ENCODE measurements at places on chromosomes 2 and 18.
A peak's percentile ranks its signal among the peaks of the same experiment; 100 is the strongest.

DNA sequence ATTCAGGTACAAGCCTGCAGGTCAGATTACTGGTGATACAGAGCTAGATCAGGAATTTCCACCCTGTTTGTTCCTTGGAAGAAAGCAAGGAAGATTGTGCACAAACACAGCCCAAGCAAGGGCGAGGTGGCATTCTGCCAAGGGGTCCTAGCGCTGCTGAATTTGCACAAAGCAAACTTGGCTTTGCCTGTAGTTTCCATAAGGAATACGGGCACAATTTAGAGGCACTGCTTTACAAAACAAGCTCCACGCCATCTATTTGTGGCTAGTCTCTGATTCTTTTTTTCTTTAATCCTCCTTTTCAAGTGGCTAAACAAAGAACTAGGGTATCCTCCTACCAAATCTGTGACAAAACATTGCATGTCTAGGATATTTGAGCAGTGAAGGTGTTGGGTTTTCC is 195.5 kb upstream of the ACVR2A start:
- DNase-seq = no peak

- DNase-seq = no peak
Measured at GRCh38 chr2:205032093-205032551, 486.8 kb downstream of the PARD3B start.

DNA sequence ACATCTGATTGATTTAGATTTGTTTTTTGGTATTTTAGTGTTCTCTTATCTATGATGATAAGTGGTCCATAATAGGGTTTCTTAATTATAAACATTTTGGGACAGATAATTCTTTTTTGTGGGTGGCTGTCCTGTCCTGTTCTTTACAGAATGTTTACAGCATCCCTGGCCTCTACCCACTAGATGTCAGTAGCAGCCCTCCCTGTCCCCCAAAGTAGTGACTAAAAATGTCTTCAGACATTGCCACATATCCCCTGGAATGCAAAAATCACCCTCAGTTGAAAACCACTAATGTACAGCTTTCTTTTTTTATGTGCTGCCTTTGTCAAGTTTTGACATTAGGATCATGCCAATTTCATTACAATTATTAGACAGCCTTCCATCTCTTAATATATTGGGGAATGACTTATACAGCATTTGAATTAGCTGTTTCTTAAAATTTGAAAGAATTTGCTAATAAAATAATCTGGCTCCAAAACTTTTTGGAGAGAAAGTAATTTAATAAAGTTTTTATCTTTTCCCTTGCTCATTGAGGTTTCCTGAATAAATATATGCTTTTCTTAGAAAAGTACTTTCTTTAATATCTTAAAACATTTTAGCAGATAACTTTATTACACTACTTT is 19.5 kb downstream of the WIPF1 start:
- peak; percentile 7 for DNase-seq

GRCh38 chr2:176174382-176174823 is 14.1 kb upstream of the HOXD1 start:
- no peak for DNase-seq

GRCh38 chr2:153601812-153602211 is 123.2 kb upstream of the RPRM start:
- no peak for DNase-seq

- DNase-seq = no peak
Measured at GRCh38 chr2:162677476-162677875, 161.1 kb downstream of the KCNH7 start.

- DNase-seq = no peak
Measured at GRCh38 chr2:236574424-236575145, 5.0 kb downstream of the ACKR3 start.

DNA sequence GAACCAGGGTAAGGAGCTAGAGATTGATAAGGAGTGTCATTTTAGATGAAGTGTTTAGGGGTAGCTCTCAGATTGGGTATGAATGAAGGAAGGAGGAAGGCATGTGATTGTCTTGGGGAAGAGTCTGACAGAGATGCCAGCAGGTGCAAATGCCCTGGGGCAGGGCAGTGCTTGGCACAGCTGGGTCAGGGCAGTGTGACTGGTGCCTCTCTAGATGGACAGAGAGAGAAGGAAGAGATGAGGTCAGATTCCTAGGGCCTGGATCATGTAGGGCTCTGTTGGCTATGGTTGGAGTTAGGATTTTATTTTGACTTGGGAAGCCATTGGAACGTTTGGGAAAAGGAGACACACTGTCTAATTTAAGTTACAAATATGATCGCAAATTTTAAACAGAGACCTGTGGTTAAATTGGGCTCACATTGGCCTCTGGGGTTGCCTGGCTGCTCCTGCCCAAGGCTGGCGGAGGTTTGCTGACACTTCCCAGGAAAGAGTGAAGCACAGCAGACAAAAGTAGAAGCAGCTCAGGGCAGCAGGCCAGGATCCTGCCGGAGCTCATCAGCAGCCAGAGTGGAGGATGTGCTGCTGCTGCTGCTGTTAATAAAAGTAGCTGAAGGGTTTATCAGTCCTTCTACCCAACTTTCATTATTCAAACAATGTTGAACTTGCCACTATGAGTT is 32.7 kb upstream of the FHL2 start:
- DNase-seq = no peak

GRCh38 chr2:54977149-54977548 is 73.1 kb downstream of the RTN4 start:
- DNase-seq = no peak

DNA sequence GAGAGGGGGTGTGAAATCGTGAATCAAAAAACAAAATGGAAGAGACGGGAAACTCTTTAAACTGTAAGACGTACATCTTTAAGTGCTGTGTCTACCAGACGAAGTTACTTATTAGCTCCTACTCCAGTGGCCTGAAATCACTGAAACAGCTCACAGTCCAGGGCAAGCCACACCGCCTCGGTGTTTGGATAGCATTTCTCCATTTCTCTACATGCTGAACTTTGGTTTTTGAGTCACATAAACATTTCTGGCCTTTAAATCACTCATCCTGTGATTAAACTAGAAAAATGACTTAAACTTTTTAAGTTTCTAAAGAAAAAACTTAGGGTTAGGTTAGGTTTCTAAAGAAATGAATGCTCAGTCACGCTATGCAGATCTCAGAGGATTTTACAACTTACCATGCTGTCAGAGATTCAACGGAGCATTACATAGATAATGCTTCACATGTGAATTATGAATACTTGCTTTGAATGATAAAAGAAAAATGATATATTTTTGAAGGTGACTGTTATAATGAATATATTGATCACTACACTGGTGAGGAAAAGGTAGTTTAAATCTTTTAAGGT is 138.4 kb downstream of the MBP start:
- DNase-seq = no peak

DNA sequence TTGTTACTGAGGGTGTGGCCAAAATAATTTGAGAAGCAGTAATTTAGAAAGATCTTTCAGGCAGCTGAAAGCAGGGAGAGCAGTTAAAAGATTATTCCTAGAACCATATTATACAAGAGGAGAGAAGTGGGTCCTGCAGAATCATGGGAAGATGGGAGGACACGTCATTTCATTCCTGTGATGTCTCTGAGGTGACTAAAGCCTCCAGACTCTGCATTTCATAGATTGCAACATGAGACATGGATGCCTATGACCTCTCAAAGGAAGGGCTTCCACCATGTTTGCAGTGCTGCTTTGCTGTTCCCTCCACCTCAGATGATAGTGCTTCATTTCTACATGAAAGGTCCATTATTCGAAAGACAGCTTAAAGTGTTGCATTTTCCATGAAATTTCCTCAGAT is 788.4 kb downstream of the TSN start:
- DNase-seq = no peak

GRCh38 chr2:109173311-109174171 is 44.5 kb downstream of the SH3RF3 start:
- no peak for DNase-seq

Measured in cerebellar cortex (tissue), 1 donor.